ENCODE measurements at places on chromosomes 5 and 9.

DNA sequence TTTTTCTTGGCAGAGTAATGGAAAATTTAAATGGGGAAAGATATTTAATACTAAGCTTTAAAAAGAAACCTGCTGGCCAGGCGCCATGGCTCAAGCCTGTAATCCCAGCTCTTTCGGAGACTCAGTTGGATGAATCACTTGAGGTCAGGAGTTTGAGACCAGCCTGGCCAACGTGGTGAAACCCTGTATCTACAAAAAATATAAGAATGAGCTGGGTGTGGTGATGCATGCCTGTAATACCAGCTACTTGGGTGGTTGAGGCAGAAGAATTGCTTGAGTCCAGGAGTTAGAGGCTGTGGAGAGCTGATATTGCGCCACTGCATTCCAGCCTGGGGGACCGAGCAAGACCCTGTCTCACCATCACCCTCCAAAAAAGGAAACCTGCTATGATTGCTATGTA is 32.8 kb downstream of the TUT7 start:
- no peak overlapping the region for H3K27ac ChIP-seq
- no peak for DNase-seq
- H3K27me3 ChIP-seq = no peaks in the 10 kb centered on the region
- H3K36me3 ChIP-seq = peaks cover 56% of the 10 kb centered on the region
- H3K4me1 ChIP-seq = peaks cover 9% of the 10 kb centered on the region
- H3K4me3 ChIP-seq = no peak overlapping the region

DNA sequence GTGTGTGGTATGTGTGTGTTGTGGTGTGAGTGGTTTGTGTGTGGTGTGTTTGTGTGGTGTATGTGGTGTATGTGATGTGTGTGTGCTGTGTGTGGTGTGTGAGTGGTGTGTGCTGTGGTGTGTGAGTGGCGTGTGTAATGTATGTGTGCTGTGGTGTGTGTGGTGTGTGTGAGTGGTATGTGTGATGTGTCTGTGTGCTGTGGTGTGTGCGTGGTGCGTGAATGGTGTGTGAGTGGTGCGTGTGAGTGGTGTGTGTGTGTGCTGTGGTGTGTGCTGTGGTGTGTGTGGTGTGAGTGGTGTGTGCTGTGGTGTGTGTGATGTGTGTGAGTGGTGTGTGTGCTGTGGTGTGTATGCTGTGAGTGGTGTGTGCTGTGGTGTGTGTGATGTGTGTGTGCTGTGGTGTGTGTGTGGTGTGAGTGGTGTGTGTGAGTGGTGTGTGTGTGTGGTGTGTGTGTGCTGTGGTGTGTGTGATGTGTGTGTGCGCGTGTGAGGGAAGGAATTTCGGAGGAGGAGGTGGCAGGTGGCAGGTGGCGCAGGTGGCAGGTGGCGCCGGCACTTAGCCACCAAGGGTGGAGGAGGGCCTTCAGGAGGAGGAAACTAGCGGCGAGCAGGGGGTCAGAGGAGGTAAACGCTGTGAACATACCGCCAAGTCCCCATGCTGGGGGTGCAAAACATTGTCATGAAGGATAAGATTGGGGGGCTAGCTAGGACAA is 191.8 kb downstream of the MELK start:
- no peak overlapping the region for H3K4me3 ChIP-seq
- peaks cover 7% of the 10 kb centered on the region for H3K27me3 ChIP-seq
- no peak for DNase-seq
- H3K27ac ChIP-seq = no peak overlapping the region
- H3K4me1 ChIP-seq = no peaks in the 10 kb centered on the region
- H3K36me3 ChIP-seq = no peaks in the 10 kb centered on the region

- H3K36me3 ChIP-seq = peaks cover 72% of the 10 kb centered on the region
- DNase-seq = no peak
- H3K27me3 ChIP-seq = no peaks in the 10 kb centered on the region
- H3K27ac ChIP-seq = peak overlapping the region; percentile 0
Measured at GRCh38 chr9:92245005-92245797, 48.3 kb downstream of the IARS1 start.

DNA sequence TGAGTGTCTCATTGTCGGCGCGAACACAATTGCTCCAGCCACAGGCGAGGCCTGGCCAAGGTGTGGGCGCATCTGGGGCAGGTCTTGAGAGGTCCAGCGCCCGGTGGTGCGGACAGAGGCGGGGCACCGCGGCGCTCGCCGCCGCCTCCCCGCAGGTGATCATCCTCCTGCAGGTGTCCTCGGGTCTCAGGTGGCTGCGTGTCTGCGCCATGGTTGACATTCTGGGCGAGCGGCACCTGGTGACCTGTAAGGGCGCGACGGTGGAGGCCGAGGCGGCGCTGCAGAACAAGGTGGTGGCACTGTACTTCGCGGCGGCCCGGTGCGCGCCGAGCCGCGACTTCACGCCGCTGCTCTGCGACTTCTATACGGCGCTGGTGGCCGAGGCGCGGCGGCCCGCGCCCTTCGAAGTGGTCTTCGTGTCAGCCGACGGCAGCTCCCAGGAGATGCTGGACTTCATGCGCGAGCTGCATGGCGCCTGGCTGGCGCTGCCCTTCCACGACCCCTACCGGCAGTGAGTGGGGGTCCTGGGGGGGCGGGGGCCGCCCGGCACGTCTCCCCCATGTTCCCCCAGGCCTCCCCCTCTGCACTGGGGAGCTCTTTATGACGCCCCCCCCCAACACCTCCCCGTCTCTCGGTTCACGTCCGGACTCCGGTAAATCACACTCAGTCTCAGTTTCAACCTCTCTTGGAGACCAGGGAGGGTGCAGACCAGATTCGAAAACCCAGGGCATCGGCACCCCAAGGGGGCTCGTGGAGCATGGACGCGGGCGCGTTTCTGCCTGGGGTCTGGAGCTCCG is 446 bp downstream of the NXNL2 start:
- H3K27ac ChIP-seq = no peak overlapping the region
- no peak for DNase-seq
- H3K36me3 ChIP-seq = no peaks in the 10 kb centered on the region
- H3K4me1 ChIP-seq = peaks cover 13% of the 10 kb centered on the region
- peak overlapping the region; percentile 30 for H3K4me3 ChIP-seq

DNA sequence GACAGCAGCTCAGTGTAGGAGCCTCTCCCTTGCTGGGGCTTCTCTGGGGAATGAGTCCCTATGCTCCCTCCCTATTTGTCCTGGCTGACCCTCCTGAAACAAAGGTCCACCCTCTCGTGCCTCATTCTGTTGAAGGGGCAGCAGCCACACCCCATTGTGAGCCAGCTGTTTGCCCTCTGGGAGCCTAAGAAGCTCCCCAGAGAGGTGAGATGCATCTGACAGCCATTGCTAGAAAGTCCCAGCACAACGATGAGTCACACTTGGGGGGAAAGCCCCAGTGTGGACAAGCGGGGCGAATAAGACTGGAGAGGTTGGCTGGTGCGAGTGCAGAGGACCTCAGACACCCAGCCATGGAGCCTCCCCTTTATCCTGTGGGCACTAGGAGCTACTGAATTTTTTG is 101.4 kb downstream of the PPARGC1B start:
- H3K4me3 ChIP-seq = no peak overlapping the region
- peak overlapping the region; percentile 23 for H3K27ac ChIP-seq
- H3K27me3 ChIP-seq = no peaks in the 10 kb centered on the region
- H3K4me1 ChIP-seq = peaks cover 20% of the 10 kb centered on the region
- H3K36me3 ChIP-seq = peaks cover 1% of the 10 kb centered on the region

GRCh38 chr5:80959138-80959537 is 1.0 kb upstream of the RASGRF2 start:
- H3K36me3 ChIP-seq = peaks cover 2% of the 10 kb centered on the region
- peak overlapping the region; percentile 70 for H3K27ac ChIP-seq
- H3K27me3 ChIP-seq = no peaks in the 10 kb centered on the region

DNA sequence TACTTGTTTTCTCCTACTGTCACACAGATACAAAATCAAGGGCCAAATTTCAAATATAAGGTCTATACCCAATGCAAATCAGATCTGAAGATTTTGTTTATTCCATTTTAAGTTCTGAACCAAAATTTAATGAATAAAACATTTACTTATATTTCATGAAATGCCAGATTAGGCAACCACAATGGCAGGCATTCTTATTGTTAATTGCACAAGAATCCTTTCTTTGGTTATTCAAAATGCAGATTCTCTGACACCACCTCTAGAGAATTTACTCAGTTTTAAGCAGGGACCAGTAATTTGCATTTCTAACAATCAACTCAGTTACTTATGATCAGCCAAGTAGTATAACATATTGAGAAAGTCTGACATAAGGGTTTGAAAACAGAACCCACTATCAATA is 972.4 kb upstream of the ACO1 start:
- H3K27me3 ChIP-seq = no peaks in the 10 kb centered on the region
- no peaks in the 10 kb centered on the region for H3K4me1 ChIP-seq
- DNase-seq = no peak
- no peak overlapping the region for H3K4me3 ChIP-seq

DNA sequence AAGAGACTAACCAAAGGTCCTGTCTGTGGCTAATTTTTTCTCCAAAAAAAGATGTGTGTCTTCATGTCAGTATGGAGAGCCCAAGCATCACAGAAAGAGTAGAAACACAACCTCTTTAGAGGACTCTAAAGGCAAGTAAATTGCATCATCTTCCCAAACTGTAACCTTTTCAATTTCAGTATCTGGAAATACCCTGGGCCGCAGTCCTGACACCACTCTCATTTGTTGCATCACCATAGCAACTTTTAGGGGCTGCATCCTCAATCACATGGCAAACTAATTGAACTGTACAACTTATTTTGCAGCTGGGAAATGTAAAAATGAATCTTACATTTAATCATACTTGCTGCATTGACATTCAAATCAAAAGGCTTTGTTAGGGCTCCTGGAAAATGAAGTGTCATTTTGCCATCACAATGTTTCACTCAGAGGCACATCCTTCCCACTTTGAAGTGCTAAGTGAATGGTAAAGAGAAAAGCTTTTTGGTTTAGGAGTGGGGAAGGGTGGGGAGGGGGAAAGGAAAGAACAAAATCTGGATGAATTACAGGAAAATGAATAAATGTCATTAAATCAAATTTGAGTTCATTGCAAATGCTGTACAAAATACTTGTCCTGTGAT is 60.6 kb upstream of the GRIA1 start:
- DNase-seq = no peak
- no peak overlapping the region for H3K27ac ChIP-seq
- H3K27me3 ChIP-seq = no peaks in the 10 kb centered on the region
- H3K4me1 ChIP-seq = no peaks in the 10 kb centered on the region
- no peaks in the 10 kb centered on the region for H3K36me3 ChIP-seq

- no peak overlapping the region for H3K4me3 ChIP-seq
- DNase-seq = no peak
- no peaks in the 10 kb centered on the region for H3K27me3 ChIP-seq
- H3K4me1 ChIP-seq = no peaks in the 10 kb centered on the region
- H3K27ac ChIP-seq = no peak overlapping the region
Measured at GRCh38 chr5:1732238-1732941, 67.2 kb downstream of the MRPL36 start.

GRCh38 chr9:121684381-121685145 is 33.1 kb downstream of the DAB2IP start:
- no peak overlapping the region for H3K27ac ChIP-seq
- no peak overlapping the region for H3K4me3 ChIP-seq
- H3K4me1 ChIP-seq = no peaks in the 10 kb centered on the region

DNA sequence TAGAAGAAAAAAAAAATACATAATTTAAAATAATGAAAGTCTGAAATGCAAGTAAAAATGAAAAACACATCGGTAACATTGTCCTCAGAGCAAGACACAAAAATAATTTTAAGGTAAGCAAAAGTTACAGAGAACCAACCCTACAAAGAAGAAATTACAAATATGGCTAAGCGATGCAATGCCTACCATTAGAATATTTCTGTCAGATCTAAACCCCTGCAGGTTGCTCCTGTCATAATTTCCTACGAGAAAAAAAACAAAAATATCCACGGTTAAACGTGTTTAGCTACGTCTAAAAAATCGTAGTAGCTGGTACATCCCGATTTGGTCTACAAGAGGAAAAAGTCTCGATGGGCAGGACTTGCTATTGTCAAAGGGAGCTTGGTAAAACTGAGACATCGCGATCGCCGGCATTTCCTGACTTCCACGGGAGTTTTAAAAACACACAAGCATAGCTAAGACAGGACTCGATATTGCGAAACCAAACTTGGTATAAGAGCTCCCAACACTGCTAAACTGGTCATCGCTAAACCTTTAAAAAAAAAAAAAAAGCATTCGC is 1.1 kb upstream of the ANXA2R start:
- H3K36me3 ChIP-seq = no peaks in the 10 kb centered on the region
- H3K27ac ChIP-seq = peak overlapping the region; percentile 86
- peak; percentile 40 for DNase-seq
- peak overlapping the region; percentile 82 for H3K4me3 ChIP-seq

DNA sequence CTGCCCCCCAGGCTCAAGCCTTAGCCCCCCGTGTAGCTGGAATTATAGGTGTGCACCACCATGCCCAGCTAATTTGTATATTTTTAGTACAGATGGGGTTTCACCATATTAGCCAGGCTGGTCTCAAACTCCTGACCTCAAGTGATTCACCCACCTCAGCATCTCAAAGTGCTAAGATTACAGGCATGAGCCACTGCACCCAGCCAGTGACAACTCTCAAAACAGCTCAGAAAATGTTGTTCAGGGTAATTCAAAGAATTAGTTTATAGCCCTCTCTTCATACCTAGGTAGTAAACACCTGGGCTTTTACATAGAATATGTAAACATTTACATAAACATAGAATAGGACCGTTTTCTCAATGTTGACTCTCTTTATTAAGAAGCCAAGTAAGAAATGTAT is 168.7 kb downstream of the ENC1 start:
- DNase-seq = no peak
- H3K4me1 ChIP-seq = no peaks in the 10 kb centered on the region
- H3K4me3 ChIP-seq = no peak overlapping the region
- H3K27ac ChIP-seq = no peak overlapping the region
- no peaks in the 10 kb centered on the region for H3K36me3 ChIP-seq

All from activated T-helper 1 cell treated with anti-CD3 and anti-CD28 coated beads, Interleukin-12 subunit alpha, Interleukin-12 subunit beta, Interleukin-2, Interleukin-4 antibody, amounts not matched to agents 30 ng/mL and 10 ng/mL and 1 ng/mL, durations not matched to agents 14 hours and 24 hours and 36 hours (primary cell).